ENCODE measurements at places on chromosomes 6 and 20.

- DNase-seq = no peak
Observed at GRCh38 chr6:38784506-38785235, 69.6 kb downstream of the DNAH8 start.

DNA sequence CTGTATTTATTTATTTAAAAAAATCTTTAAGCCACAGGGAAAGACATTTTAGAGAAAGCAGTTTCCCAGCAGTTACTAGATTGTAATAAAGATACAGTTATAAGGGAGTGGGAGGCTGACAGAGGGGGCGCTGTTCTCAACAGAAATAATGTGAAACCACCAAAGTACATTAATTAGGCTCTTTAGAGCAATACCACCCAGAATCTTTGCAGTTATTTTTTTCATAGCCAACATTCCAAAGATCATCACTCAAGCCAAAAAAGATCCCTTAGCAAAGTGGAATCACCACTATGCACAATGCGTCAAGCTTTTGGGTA, 331.3 kb upstream of the DEFB112 start:
- DNase-seq = no peak

- DNase-seq = no peak
Observed at GRCh38 chr6:3444276-3445088, 12.4 kb downstream of the SLC22A23 start.

GRCh38 chr6:16450821-16451220, 212.4 kb downstream of the GMPR start:
- DNase-seq = peak; percentile 81

DNA sequence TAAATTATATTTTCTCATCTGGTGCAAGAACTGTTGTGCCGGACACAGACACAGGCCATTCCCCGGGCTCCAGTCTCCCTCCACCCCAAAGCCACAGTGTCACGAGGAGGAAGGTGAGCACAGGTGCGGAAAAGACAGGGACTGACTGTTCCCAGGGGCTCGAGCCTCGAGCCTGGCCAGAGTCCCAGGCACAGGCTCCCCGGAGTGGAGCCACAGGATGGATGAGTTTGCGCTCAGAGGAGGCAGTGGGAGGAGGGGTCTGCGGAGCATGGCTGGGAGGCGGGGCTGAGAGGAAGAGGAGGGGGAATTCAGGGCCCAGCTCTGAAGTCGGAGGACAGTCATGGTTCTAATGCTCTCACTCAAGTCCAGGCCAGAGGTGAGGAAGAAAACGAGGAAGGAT, 284.8 kb downstream of the SMOC2 start:
- no peak for DNase-seq

- DNase-seq = peak; percentile 53
Observed at GRCh38 chr6:159760602-159761057, 1.2 kb upstream of the ACAT2 start.

- DNase-seq = peak; percentile 78
Observed at GRCh38 chr20:22805219-22805618, 220.8 kb upstream of the FOXA2 start.

GRCh38 chr6:144140867-144141266, 9.4 kb upstream of the STX11 start:
- DNase-seq = no peak

- DNase-seq = peak; percentile 21
Observed at GRCh38 chr20:46872328-46873211, 22.1 kb upstream of the EYA2 start.

DNA sequence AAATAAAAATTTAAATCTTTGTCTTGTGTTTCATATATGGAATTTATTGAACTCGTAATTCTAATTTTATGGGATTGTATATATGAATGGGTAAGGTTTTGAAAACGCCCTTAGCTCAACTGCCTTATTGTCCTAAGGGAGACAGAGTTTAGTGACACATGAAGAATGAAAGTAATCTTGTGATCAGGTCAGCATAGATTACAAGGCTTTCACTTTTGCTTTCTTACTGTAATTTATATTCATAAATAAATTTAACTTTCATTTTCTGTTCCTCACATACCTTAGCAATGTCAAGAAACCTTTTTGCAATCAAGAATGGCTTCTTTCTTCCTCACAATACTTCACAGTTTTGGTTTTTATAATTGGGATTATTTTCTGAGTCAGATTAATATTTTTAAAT, 14.4 kb downstream of the KPNA5 start:
- DNase-seq = no peak

DNA sequence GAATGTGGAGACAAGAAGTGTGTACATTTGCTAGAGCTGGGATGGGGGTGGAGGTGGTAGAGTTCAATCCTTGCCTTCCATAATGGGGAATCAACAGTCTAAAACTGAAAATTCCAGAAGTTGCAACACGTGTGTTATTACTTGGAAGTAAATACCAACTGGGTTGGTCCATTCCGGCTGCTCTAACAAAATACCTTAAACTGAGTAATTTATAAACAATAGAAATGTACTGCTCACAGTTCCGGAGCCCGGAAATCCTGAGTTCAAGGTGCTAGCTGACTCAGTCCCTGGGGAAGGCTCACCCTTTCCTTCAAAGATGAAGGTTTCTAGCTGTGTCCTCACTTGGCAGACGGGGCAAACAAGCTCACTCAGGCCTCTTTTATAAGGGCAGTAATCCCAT, 59.0 kb downstream of the RIN2 start:
- DNase-seq = peak; percentile 95

DNA sequence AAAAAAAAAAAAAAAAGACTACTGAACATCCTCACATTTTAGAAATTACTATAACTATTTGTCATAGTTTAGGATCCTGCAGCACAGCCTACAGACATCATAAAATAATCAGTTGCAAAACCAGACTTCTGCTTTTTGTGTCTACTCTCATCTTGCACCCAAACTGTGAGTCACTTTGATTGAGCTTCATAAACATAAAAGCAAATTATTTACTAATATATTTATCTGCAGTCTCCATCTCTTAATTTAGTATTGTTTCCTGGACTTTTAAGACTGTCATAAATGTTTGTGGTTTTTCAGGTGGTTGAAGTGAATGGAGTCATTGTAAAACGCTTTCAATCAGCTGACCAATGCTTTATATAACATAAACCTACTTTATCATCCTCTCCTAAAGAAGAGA, 14.8 kb upstream of the CALHM6 start:
- peak; percentile 65 for DNase-seq

DNA sequence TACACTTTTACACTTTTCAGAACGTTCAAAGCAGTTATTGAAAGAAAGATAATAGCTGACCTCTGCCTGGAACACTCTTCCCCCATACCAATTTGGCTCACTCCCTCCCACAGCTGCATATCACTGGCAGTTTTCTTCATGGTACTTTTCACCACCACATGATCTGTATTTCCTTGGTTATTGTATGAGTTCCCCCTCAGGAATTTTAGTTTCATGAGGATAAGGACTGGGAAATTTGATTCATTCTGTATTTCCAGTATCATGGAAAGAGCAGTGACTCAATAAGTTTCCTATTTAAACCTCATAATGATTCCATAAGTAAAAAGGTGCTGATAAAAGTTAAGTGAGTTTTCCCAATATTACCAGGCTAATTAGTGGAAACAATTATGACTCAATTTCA, 16.0 kb downstream of the HTR1B start:
- peak; percentile 58 for DNase-seq

GRCh38 chr6:8441452-8441851, 6.1 kb upstream of the SLC35B3 start:
- peak; percentile 41 for DNase-seq

GRCh38 chr6:137080711-137081110, 35.9 kb upstream of the IL20RA start:
- DNase-seq = no peak

- no peak for DNase-seq
Observed at GRCh38 chr6:12371151-12371550, 81.0 kb downstream of the EDN1 start.

DNA sequence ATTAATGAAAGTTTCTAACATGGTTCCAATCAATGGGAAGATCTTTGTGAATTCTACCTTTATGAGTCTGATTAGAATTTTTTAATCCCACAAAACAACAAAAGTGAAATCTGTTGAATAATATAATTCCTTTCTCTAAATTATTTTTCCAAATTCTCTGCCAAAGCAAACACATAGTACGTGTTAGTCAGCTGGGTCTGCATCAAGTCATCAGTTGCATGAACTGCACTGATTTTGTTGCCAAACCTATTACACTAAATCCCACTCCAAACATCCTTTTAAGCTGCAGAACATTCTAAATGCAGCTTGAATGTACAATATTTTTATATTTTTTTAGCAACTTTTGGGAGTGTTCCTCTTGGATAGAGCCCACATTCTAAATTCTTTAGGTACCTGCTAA, 199.0 kb upstream of the HSF2 start:
- DNase-seq = peak; percentile 44

DNA sequence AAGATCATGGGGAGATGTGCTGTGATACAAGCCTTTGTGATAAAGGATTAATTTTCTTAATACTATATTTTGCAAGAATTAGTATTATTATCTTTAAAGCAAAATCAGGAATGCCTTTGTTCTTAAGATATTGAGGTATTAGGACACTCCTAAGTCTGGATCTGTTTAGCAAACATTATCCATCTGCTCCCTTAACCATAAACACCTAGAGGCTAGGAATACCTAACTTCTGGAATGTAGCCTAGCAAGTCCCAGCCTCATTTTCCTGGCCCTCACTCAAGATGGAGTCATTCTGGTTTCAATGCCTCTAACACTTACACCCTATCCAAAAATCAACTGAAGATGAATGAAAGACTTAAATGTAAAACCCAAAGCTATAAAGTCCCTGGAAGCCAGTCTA, 106.3 kb upstream of the GJE1 start:
- DNase-seq = no peak

DNA sequence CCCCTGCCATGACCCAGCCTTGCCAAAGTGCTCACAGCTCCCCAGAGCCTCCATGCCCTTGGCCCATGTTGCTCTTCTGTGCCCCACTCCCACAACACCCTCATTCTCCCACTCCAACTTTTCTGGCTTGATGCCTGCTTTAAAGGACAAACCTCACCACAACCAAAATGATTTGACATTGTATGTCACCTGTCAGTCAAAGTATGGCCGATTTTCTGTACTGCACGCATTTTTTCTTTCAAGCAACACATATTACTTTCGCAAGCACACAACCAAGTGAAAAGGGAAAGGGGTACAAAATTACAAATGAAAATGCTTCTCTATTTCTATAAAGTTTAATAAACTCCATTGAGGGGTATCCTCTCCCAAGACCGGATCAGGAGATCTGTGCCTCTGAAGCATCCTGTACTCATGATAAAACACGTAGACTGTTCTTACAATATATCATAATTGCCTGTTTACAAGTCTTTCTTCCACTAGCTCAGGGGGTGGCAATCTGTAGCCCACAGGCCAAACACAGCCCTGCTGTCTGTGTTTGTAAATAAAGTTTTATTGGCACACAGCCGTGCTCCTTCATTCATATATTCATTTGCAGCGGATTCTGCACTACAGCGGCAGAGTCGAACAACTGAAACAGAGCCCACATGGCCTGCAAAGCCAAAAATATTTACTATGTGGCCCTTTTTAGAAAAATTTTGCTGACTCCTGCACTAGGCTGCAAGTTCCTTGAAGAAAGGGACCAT, 32.5 kb downstream of the SLC22A23 start:
- DNase-seq = no peak

GRCh38 chr6:139330306-139330705, 38.5 kb upstream of the TXLNB start:
- DNase-seq = no peak

- DNase-seq = no peak
Observed at GRCh38 chr6:115191989-115192388, 849.2 kb upstream of the HS3ST5 start.

GRCh38 chr6:30821862-30822784, 62.2 kb upstream of the DDR1 start:
- peak; percentile 63 for DNase-seq

- DNase-seq = no peak
Observed at GRCh38 chr6:135087403-135087802, 32.8 kb upstream of the HBS1L start.

DNA sequence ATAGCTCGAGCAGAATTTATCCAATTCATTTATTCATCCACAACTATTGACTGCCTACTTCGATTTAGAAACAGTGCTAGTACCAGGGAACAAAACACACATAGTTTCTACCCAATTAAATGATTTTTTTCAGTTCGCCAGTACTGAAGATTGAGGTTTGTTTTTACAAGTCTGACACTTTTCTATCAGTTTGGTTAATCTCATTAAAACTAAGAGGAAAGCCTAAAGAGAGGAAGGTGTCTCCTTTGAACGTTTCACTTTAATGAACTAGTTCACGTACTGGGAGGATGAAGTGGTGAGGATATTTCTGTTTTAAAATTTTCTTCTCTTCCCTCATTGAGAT, 570 bp upstream of the ANKS1A start:
- no peak for DNase-seq

GRCh38 chr6:10540073-10540746, 19.1 kb downstream of the GCNT2 start:
- no peak for DNase-seq

GRCh38 chr6:1554476-1555310, 55.0 kb upstream of the FOXC1 start:
- peak; percentile 84 for DNase-seq

DNA sequence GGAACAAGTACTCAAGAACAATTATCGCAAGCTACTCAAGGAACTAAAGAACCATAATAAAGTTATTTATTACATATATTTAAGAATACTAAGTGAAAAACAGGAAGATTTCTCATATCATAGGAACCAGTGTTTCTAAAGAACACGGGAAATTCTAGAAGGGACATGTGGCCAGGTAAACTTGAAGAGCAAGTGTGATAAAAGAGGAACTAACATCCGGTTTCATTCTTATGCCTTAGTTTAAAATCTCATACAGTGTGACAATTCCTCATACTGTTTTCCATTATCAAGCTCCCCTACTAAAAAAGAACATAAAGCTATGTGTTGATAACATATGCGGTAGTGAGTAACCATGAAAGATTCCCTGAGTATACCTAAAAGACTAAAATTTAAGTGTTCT, 163.5 kb upstream of the SHLD1 start:
- DNase-seq = no peak

GRCh38 chr6:79665725-79666551, 34.8 kb downstream of the SH3BGRL2 start:
- no peak for DNase-seq

DNA sequence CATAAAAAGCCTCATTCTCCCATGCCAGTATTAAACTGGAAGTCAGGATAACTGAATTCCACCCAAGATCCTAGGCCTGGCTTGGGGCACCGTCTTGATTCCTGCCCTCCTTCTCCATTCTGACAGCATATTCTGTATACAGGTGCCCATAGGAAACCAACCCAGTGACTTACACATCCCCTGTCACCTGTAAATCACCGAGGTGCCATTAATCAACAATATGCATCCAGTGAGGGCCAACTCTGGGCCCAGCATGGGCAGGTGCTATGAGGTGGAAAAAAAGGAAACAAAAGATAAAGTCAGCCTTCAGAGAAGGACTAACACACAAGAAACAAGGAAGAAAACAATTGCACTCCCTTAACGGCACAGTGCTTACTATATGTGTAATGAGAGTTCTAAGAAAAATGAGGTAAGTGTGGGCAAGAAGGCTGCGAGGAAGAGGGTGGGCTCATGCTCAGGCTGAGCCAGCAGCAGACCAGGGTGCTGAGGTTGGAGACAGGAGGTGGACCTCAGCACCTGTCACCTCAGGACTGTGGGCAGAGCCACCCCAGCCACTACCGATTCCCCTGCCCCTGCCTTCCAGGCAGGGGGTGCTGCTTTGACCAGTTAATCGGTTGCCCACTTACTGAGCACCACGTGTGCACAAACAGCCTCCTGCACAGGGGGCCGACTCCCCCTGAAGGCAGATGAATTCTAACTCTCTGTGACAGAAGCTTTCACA, 105.9 kb downstream of the TRERF1 start:
- no peak for DNase-seq

Data from GM23248 (cell line).